Activated CD4-positive, alpha-beta T cell treated with anti-CD3 and anti-CD28 coated beads, Interleukin-10, Interleukin-2, amounts not matched to agents 100 ng/mL and 50 ng/mL, durations not matched to agents 16 hours and 8 hours (primary cell): ENCODE measurements at places on chromosomes 4 and X.

DNA sequence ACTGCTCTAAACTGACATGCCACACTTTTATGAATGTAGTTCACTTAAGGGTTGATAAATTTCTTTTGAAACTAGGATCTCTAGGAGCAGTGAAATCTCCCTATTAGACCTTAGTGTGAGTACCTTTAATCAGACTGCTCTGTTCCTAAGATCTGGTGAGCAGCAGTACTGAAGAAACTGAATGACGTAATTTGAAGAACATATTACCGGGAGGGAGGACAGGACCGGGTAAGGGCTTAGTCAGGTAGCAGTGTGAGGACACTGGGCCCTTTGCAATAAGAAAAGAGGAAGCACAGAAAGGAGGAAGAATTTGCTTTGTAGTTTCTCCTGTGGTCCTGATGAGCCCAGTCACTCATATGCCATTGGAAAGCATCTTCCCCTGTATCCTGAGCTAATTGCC is 255.2 kb downstream of the THOC2 start:
- no peak for DNase-seq

DNA sequence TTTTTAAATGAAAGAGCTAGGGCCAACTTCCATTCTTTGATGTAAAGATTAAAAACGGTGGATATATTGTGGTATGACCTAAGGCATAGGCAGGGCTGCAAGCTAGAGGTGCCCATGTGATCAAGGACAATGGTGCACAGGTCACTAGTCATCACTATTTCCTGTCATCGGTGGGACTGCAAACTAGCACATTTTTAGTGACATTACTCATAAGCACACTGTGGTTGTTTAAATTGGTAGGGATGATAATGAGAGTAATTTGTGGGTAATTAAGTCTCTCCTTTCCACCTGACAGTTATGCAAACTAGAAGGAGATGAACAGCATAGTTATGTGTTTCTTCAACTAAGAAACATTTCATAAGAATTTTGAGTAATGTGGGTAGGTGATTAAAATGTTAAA is 85.4 kb downstream of the GPRIN3 start:
- DNase-seq = peak; percentile 71

- peak; percentile 19 for DNase-seq
Measured at GRCh38 chr4:1081689-1082040, 31.7 kb downstream of the RNF212 start.

GRCh38 chrX:107577933-107578332 is 50.4 kb upstream of the PRPS1 start:
- DNase-seq = no peak

DNA sequence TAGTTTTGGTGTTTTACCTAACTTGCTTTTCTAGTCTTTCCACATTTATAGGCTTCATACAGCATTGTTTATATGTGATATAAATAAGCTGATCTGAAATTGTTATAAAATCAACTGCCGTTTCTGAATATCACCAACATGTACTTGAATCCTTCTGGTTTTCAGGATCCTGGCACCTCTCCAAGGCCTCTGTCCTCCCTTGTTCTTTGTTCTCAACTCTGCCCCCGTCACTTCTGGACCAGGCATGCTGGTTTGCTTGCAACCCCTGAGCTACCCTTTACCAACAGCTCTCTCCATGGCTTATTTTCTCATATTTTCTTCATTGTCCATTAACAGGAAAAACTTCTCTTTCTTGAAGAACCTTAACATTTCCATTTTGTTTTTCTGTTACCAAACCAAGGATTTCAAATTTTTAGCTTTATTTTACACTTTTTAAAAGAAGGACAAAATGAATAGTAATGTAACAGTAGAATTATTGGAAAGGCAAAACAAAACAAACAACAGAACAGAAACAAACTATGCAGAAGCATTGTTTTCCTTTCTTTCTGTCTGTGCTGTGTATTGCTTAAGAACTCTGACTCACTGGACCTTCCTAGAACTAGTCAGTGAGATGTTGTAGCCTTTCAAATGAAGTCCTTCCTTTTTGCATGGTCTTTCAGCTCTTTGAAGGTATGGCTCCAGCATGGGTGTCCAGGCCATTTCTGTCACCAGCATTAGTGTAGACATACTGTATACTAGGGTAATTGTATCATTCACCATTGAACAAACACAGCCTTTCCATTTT is 44.8 kb downstream of the BANK1 start:
- no peak for DNase-seq

GRCh38 chr4:108649863-108650211 is 562 bp upstream of the OSTC start:
- no peak for DNase-seq

DNA sequence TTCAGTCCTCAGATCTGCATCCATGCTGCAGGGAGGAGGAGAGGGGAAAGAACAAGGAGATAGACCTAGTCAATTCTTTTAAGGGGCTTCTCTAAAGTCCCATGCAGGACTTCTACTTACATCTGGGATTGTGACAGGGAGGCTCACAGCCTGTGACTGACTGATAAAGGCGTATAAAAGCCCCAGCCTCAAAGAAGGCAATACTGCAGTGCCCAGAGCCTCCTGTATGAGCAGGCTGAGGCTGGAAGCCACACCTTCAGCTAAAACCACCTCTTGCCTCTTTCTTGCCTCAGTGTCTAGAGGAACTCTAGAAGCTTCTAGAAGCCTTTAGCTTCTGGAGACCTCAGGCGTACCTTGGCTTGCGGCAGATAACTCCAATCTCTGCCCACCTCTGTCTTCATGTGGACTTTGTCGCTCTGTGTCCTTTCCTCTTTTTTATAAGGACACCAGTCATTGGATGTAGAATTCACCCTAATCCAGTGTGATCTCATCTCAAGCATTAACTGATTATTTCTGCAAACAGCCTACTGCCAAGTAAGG is 6.0 kb upstream of the ZCCHC4 start:
- DNase-seq = no peak

DNA sequence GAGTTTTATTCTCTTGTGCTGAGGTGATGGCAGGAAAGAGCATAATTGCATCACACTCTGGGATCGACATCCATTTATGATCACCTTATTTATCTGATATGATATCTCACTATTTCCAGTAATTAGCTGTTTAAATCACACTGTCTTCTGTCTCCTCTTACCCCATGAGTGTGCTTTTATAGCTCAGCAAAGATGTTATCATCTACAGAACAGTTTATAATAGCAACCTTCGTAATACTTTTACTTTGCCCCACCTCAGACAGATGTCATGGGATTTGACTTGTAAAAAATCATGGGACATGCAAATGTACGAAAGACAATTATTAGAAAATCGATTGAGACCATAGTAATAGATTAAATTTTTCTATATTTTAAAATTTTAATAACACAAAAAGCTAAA is 1122.3 kb upstream of the PCDH10 start:
- no peak for DNase-seq

DNA sequence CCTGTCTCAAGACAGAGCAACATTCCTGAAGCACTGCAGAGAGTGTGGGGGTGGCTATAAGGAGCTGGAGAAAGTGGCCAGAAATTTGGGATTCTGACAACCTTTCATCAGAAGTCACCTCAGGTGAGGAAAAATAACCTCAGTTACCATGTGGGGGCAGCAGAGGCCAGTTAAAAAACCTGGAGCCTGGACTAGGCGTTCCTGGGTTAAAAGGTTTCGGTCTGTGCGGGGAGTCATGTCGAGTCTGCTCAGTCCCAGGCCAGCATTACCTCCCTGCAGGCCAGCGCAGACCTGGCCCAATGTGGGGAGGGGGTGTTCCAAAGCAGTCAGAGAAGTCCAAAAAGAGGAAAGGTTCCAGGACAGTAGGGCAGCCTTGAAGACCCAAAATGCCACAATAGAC is 10.9 kb upstream of the NALF2 start:
- DNase-seq = peak; percentile 52

DNA sequence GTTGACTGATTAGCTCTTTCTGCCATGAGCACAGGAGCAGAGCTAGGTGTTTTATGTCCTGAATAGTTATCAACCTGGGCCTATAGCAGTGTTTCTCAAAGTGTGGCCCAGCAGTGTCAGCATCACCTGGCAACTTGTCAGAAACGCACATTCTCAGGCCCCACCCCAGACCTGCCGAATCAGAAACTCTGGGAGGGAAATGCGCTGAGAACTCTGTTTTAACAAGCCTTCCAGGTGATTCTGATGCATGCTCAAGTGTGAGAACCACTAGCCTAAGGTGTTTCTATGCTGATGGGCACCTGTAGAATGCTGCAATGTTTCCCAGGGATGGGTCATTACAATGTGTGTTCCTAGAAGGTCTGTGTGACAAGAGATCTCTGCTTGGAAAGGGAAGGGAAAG is 257.5 kb downstream of the MID1IP1 start:
- DNase-seq = no peak

GRCh38 chrX:118751950-118752783 is 24.8 kb downstream of the IL13RA1 start:
- DNase-seq = no peak

DNA sequence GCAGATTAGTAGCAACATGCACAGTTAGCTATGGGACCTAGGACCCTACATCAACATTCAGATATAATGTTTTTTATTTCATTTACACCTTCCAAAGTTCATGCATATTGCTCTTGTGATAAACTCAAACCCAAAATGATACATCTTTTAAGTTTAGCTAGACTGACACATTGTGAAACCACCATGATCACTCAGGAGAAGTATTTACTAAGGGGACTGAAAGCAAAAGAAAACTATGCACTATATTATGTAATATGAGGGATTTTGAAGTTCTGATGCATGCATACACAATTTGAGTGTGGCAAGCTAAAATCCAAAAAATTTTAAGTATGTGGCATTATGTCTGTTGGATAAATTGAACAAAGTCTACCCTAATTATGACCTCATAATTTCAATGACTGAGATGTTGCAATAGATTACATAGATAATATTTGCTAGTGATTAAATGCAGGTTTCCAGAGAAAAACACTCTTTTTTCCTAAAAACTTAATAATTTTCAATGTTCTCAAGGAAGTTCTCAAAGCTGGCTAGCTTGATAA is 914.8 kb upstream of the GRIA3 start:
- DNase-seq = peak; percentile 4

DNA sequence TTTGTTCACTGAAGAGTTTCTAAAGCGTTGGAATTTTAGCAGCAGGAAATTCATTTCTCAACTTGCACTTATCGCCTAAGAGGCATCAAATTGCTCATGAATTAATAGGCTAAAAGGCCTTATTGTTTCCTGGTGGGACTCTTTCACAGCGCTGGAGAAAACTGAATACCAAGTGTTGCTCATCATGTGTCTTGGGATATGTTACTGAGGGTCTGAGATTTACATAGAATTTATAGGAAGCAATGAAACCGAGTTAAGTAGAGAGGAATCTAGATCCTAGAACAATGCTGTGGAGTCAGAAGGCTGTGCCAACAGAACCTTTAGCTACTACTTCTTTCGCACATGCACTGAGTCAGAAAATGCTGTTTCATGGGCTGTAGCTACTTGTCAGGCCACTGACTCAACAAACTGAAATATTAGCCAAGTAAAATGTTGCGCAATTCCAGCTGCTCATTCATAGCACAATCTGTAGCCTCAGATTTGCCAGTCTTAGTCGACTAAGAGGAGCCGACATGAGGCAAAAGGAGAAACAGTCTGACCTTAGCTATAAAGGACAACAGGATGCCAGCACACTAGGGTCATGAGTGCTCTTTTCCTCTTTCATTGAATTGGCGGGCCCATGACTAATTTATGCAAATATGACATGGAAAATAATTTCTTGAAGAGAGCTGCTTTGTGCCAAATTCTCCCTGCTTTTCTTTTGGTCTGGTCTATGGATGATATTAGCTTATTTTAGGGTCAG is 35.9 kb upstream of the CXCL8 start:
- peak; percentile 80 for DNase-seq

DNA sequence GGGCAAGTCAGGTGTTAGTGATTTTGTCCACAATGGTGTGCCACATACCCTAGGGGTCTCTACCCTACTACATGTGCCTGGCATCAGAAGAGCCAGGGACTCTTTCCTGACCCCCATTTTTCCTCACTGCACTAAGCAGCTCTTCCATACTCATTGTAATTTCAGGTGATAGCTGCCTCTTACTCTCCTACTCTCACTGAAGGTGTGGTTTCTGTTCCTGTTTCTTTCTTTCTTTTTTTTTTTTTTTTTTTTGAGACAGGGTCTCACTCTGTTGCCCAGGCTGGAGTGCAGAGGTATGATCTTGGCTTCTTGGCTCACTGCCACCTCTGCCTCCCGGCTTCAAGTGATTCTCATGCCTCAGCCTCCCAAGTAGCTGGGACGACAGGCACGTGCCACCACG is 164.9 kb upstream of the USP9X start:
- DNase-seq = no peak

DNA sequence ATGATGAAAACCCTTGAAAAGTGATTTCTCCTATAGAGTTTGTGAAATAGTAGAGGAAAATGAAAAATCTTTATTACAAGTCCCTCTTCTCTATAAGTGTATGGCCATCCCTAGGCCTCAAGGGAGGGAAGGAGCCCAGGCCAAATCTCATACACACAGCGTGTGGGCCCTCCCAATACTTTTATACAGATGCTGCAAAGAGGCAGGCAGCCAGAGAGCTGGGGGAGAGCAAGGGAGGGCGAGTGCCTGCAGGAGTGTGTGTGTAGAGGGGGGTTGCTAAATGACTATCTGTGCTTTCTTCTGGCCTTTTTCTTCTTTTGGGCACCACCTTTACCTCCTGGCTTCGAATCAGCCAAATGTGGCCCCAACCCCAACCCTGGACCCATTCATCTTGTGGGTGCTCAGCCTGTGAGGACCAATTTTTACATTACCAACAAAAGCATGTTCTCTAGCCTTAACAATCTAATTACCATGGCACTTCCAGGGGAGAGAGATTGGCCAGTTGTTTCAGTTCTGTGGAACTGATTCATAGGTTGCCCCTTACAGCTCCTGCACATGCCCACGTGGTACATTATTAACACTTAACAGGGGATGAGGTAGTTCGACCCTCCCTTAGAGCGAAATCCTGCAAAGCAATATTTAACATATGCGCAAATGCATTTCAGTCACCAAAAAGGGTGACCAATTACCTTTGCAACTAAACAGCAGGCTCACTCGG is 2.0 kb downstream of the GPC3 start:
- DNase-seq = no peak

DNA sequence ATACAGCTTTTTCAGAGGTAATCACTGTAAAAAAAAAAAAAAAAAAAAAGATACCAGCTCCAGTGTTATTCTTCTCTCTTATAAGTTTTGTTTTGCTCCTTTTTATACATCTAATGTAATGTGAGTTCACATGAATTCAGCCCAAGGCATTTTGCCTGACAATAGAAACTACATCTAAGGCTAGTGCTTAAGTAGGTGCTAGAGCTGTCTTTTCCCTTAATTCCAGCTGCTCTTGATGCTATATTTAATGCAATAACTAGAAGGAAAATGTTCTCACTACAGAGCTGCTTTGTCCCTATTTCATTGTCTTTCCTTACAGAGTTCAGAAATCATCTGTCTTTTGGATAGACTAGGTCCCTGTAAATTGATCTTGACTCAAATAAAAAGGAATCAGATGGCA is 150.1 kb downstream of the NAA11 start:
- no peak for DNase-seq

GRCh38 chr4:167854881-167855280 is 237.5 kb upstream of the ANXA10 start:
- no peak for DNase-seq

GRCh38 chrX:68511255-68511654 is 12.4 kb downstream of the YIPF6 start:
- peak; percentile 62 for DNase-seq

- DNase-seq = no peak
Measured at GRCh38 chr4:121226362-121226761, 62.2 kb upstream of the TNIP3 start.
